ENCODE measurements at places on chromosomes 3 and 15. TPM values are rescaled to one million over a fixed set of nuclear protein-coding genes. Genes with fewer than 3 reads are reported as not detected.

The SYNPR gene
- not detected for total RNA-seq

- no peak for DNase-seq
Observed at GRCh38 chr3:55482496-55483195, 4.5 kb downstream of the WNT5A start.

The HRG gene
- total RNA-seq, result not detected

DNA sequence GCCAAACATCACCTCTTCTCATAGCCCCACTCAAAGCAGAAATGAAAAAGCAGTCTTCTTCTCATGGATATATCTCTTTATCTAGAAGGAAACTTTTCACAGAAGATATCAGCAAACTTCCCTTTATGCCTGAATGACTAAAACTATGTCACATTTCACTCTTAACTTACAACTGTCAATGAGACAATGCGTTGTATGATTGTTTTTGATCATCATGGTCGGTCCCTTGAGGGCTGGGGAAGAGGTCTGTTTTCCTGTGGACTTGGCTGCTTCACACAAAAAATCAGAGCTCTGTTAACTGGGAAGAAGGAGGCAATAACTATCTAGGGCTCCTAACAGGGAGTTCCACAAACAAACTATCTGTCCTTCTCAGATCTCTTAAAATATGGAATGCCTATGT lies 5.1 kb downstream of the NLGN1 start:
- no peak for DNase-seq

The DPPA2 gene
- total RNA-seq, result not detected

DNA sequence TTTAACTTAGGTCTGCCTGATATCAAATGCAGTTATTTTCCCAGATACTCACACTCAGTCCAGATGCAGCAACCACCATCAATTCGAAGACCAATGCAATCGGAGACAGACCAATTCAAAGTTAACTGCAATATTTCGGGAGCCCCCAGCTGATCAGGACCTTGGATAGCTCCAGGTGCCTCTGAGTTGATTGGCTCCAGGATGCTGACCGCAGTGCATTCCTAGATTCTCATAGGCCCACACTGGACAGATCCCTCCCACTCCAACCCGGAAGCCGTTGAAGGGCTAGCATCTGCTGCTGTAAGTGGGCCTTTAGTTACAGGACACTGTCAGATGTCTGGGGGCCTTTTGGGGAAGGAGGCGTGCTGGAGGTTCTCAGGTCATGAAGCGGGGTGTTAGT lies 89.5 kb upstream of the ATP2B2 start:
- DNase-seq, result no peak

The MRAS gene
- 1.3 TPM for total RNA-seq

GRCh38 chr15:81604713-81605112 lies 230.7 kb upstream of the TMC3 start:
- no peak for DNase-seq

DNA sequence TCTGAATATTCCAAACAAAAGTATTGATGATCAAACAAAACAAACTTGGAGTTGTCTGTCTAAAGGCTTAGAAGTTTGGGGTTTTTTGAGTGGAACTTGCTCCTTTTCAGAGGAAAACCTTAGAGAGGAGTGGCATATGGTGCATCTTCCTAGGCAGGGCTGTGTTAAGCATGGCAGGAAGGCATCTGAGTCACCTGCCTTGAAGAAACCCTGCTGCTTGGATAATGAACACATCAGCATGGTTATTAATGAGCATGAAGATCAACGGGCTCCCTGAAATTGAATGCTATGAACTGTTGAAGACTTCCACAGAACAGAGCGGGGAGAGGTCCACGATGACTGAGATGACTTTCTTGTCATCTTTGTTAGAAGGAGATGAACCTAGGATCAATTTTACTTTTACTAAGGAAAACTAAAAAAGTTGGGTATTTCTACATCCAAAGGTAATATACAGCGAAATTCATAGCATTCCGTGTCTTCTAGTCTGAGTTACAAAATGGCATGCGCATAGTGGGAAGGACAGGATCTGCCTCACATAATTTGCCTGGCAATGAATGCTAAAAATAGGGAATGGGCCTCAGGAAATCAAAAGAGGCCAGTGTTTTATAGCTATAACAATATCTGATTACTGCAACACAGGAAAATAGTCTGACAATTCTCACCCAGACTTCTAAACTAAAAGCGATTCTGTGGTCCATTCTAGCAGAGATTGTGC lies 11.6 kb upstream of the TMED3 start:
- no peak for DNase-seq

The POTEB3 gene
- not detected for total RNA-seq

DNA sequence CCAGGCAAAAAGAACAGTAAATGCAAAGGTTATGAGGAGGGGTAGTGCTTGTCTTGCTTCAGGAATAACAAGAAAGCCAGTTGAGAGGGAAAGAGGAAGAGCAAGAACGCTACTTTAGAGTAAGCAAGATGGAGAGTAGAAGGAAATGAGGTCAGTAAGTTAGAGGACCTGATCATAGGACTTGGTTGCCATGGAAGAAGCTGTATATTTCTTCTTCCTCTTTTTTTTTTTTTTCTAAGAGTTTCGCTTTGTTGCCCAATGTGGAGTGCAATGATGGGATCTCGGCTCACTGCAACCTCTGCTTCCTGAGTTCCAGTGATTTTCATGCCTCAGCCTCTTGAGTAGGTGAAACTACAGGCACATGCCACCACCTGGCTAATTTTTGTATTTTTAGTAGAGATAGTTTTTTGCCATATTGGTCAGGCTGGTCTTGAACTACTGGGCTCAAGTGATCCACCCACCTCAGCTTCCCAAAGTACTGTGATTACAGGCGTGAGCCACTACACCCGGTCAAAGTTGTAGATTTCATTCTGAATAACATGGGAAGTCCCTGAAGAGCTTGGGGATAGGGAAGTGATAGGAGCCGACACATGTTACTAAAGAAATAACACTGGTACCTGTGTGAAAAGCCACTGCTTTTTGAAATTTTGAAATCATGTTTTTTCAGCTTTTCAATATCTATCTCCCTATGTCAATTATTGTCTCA lies 527.9 kb upstream of the NAALADL2 start:
- DNase-seq, result no peak

DNA sequence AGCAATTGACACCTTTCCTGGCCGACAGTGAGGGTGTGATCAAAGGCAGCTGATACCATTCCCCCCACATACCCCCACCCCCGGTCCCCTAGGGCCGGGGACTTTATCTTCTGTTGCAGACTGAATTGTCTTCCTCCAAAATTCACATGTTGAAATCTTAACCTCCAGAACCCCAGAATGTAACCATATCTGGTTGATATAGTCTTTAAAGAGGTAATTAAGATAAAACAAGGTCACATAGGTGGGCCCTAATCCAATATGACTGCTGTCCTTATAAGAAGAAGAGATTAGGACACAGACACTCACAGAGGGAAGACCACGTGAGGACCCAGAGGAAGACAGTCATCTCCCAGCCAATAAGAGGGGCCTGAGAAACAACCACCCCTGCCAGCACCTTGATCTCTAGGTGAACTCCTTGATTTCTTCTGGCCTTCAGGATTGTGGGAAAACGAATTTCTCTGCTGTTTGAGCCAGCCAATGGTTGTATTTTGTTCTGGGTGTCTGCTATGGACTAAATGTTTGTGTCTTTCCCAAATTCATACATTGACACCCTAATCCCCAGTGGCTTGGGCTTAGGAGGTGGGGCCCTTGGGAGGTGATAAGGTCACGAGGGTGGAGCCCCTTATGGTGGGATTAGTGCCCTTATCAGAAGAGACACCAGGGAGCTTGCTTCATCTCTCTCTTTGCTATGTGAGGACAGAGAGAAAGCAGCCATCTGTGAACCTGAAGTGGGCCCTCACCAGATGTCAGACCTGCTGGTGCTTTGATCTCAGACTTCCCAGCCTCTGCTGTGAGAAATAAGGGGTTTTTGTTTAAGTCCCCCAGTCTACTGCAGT lies 144.0 kb downstream of the CHSY1 start:
- DNase-seq, result no peak

DNA sequence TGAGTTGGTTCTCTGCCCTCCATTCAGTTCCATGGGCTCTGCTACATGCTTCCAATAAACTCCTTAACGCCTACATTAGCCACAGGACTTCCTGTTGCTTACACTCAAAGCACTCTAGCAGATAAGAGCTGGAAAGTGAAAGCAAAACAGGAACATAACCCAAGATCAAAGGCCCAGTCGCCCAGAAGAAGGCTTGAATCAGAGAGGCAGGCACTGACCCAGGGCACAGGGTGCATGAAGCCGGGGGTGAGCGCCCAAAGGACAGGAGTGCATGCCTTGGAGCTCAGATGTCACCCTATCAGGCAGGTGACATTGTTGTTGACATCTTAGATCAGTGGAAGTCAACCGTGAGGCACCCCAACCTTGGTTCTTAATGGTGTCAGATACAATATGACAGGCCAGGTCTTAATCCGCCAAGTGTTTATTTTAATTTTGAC lies 235.1 kb downstream of the UACA start:
- DNase-seq, result peak; percentile 64

DNA sequence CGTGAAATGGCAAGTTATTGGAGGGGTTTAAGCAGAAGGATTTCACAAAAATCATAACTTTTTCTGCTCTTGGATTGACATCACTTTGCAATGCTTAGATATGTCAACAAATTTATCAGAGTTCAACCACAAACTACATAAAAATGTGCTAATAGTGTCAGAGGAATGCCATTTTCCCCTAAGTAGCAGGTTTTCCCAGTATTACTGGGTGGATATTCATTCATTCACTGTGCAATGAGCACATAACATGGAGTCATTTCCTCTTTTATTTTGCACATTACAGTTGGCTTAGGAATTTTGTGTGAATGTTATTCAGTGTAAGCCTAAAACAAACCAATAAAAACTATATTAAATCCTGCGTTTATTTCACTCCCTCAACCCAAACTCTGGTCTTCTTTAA lies 537.3 kb upstream of the MCTP2 start:
- DNase-seq, result no peak

- DNase-seq, result no peak
Observed at GRCh38 chr3:160950542-160950941, 154.6 kb downstream of the B3GALNT1 start.

- no peak for DNase-seq
Observed at GRCh38 chr3:189907803-189908202, 212.9 kb downstream of the P3H2 start.

DNA sequence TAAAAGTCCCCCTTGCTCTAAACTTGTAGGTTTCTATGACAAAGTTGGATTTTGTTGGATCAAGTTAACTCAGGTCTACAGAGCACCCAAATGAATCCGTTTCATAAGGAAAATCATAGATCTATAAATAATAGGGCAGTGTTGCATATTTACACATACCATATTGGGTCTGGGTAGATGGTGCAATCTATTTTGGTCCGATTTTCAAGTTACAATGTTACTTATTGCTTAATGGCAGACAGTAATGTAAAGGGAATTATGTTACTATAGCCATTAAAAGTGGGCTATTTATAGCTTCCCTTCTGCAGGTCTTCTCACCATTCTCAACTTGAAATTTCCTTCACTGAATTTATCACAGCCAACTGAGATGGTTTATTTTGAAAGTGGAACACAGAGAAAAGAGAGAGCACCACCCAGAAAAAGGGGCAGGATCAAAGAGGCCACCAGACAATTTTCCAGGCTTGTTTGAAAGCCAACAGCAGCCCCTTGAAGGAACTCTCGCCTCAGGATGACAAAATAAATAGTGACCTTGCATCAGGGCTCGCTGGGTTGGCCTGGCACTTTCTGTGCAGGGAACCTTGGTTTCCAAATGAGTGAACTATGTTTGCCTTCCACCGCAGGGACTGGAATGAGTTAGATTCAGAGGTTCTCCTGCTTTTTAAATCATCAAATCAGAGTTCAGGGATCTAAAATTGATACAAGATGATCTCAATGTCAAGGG lies 260.2 kb upstream of the HES1 start:
- DNase-seq, result no peak

DNA sequence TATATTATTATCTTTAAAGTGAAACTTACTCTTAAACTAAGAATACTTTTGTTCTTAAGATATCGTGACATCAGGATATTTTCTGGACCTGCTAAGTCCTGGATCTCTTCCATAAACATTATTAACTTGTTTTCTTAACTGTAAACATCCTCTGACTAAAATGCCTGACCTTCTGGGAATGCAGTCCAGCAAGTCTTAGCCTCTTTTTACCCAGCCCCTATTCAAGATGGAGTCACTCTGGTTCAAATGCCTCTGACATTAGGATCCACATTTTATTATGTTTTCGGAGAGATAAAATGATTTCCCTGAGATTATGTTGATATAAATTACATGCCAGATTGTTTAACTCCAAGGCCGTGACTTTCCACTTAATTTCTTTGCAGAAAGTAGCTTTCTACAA lies 37.6 kb downstream of the OSTN start:
- DNase-seq, result no peak

DNA sequence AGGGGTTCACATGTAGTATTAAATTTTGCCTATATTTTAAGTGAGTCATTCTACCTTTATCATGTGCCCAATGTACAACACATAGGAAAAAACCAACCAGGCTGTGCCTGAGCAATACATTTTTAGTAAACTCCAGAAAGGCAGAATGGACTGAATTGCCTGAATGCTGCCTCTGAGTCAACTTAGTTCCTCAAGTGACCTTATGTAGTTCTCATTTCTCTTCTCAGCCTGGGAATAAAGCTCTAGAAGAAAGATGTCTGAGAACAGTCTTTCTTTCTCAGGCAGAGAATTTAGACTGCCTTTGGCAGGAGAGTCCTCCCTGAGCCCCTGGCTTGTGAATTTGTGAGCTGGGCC lies 13.0 kb downstream of the ST3GAL6 start:
- DNase-seq, result no peak

- DNase-seq, result no peak
Observed at GRCh38 chr15:72050700-72051099, 67.2 kb downstream of the MYO9A start.

The EPHA3 gene
- 3.3 TPM for total RNA-seq
